ENCODE measurements at places on chromosomes 4 and X. TPM values are rescaled to one million over a fixed set of nuclear protein-coding genes. Genes with fewer than 3 reads are reported as not detected.

TLR8 gene
- 2.1 TPM for total RNA-seq

DCAF4L1 gene
- 0.20 TPM for total RNA-seq

NXF2B gene
- total RNA-seq = not detected

SPIN2A gene
- 2.9 TPM for total RNA-seq

ATG4A gene
- 10.9 TPM for total RNA-seq

PLP2 gene
- 24.7 TPM for total RNA-seq

MAGEC1 gene
- not detected for total RNA-seq

NOA1 gene
- total RNA-seq = 12.9 TPM

HS6ST2 gene
- 6.0 TPM for total RNA-seq

PPARGC1A gene
- total RNA-seq = 10.6 TPM

PHEX gene
- total RNA-seq = 1.5 TPM

EFHC2 gene
- 1.6 TPM for total RNA-seq

GBA3 gene
- total RNA-seq = 0.30 TPM

DKK2 gene
- 42.9 TPM for total RNA-seq

CLCN4 gene
- 7.4 TPM for total RNA-seq

S100G gene
- total RNA-seq = not detected

TAF7L gene
- 0.20 TPM for total RNA-seq

SLC16A2 gene
- total RNA-seq = 7.2 TPM

SPANXN1 gene
- not detected for total RNA-seq

VAMP7 gene
- total RNA-seq = 25.1 TPM

AMER1 gene
- 4.7 TPM for total RNA-seq

DGAT2L6 gene
- 12.4 TPM for total RNA-seq

DAPP1 gene
- 27.6 TPM for total RNA-seq

VSIG1 gene
- total RNA-seq = 0.20 TPM

ERVMER34-1 gene
- 0.69 TPM for total RNA-seq

ENAM gene
- 0.69 TPM for total RNA-seq

RBM41 gene
- 17.7 TPM for total RNA-seq

TENT5D gene
- total RNA-seq = not detected

FAM184B gene
- 0.69 TPM for total RNA-seq

PARM1 gene
- 18.9 TPM for total RNA-seq

WNK3 gene
- total RNA-seq = 3.1 TPM

LRCH2 gene
- 4.7 TPM for total RNA-seq

PCYT1B gene
- 0.49 TPM for total RNA-seq

GAGE12H gene
- not detected for total RNA-seq
